ENCODE measurements at places on chromosomes 11 and 22.

- peaks cover 22% of the 10 kb centered on the region for H3K36me3 ChIP-seq
- no peaks in the 10 kb centered on the region for H3K27me3 ChIP-seq
- DNase-seq: no peak
- no peak overlapping the region for H3K4me3 ChIP-seq
- peaks cover 2% of the 10 kb centered on the region for H3K4me1 ChIP-seq
- no peak overlapping the region for H3K27ac ChIP-seq
These were observed 11.5 kb upstream of the NAP1L4 start for GRCh38 chr11:3003396-3004231.

DNA sequence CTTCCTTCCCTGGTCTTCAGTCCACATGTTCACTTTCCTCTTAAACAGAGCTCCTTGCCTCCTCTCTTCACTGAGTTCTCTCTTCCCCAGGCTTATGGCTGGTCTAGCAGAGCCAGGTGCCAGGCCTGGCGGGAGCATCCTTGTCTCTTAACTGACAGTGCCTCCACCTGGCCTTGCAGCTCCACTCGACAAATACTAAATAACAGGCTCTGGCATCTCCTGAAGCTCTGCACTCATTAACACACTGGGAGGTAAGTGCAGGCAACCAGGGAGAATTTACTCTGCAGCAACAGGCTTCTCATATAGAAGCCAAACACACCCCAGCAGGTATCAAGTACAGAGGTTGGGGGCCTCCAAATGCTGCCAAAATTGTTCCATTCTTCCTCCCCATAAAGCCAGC lies 438.1 kb downstream of the SOX6 start:
- no peaks in the 10 kb centered on the region for H3K27me3 ChIP-seq
- H3K4me1 ChIP-seq: no peaks in the 10 kb centered on the region
- no peak for DNase-seq
- no peak overlapping the region for H3K4me3 ChIP-seq
- no peaks in the 10 kb centered on the region for H3K36me3 ChIP-seq

- peak overlapping the region; percentile 85 for H3K27ac ChIP-seq
- H3K27me3 ChIP-seq: no peaks in the 10 kb centered on the region
- peaks cover 10% of the 10 kb centered on the region for H3K4me1 ChIP-seq
These were observed 10.4 kb upstream of the SREBF2 start for GRCh38 chr22:41822317-41823057.

- H3K27ac ChIP-seq: no peak overlapping the region
- DNase-seq: no peak
- peaks cover 17% of the 10 kb centered on the region for H3K36me3 ChIP-seq
These were observed 11.0 kb upstream of the UCP3 start for GRCh38 chr11:74019860-74020259.

DNA sequence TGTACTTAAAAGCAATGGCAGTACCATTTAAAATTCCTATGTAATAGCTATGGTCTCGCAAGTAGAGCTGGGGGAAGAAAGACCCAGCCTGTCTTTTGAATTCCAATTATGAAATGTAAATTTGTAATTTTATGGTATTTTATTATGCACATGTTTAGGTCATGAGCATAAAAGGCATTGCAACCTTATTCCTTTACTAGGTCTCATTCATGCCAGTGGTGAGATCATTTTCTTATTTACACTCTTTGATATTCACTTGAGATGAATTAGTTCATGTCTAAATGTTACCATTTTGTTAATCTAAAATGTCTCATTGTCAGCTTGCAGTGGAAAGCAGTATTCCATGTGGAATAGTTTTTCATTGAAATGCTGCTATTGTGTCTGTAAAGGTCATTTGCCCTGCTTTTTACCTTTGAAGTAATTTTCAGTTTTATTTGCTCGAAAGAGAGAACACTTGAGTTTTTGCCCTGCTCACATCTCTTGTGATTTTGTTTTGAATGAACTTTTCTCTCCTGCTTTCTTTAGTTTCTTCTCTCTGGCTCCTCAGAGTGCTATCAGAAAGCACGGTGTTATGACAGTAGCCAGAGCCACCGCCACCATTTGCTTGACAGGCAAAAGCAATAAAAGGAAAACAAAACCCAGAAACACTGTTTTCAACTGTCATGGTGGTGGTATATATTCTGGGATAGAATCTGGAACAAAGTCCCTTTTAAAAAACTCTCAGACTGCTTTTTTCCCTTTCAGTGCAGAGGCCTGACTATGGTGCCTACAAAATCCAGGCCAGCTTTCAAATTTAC lies 37.2 kb upstream of the RAG2 start:
- DNase-seq: no peak
- H3K4me3 ChIP-seq: no peak overlapping the region

DNA sequence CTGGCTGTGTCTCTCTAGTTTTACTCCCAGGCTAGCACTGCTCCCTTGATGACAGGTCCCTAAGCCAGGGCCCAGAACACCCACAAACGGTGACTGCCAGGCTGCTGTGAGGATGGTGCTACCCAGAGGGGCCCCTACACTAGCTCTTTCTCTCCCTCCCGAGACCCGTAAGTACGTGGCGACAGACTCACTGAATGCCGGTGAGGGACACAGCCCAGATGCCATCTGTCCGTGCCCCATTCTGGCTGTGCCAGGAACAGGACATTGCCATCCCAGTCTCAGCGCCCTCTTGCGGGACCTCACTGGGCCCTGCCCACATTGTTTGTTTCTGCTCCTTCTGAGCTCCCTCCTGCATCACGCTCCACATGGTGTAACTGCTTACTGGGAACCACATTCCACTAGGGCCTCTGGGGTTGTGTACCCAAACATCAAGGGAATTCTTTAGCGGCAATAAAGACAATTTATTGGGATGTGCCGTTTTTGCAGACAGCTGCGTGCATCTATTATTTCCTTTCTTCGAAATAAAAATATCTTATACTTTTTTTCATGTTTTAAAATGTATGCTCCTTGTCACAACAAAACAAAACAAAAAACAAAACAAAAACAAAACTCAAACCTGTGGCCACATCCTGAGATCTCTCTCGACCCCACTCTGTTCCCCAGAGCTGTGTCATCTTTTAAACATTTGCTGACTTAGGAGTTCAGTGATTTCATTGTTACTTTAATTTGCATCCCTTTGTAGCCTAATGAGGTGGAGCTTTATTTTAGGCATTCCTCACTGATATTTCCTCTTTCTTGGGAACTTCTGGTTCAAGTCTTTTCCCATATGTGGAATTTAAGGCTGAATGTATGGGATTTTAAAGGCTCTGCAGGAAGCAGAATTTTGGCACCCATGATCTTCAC lies 4.4 kb upstream of the TPCN2 start:
- no peak overlapping the region for H3K27ac ChIP-seq
- H3K4me3 ChIP-seq: no peak overlapping the region
- H3K27me3 ChIP-seq: peaks cover 3% of the 10 kb centered on the region
- H3K4me1 ChIP-seq: peaks cover 8% of the 10 kb centered on the region
- H3K36me3 ChIP-seq: no peaks in the 10 kb centered on the region

DNA sequence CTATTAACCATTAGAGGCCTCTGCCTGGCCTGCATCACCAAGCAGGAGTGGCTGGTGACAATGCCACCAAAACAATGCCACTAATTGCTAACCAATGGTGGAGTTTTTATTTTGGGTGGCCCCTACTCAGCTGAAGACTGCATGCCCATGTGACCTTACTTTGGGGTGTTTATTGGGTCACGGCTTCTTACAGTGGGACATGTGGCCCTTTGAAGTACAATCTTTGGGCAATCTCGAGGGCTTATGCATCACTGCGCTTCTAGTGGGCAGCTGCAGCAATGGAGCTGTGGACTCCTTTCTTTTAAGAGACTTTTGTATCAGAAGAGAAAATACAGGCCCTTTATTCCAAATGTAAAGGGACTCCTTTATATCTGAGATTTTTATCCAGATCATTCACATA lies 85.7 kb downstream of the IGLL5 start:
- DNase-seq: no peak
- no peaks in the 10 kb centered on the region for H3K36me3 ChIP-seq
- H3K27me3 ChIP-seq: peaks cover 11% of the 10 kb centered on the region
- H3K4me3 ChIP-seq: no peak overlapping the region
- no peak overlapping the region for H3K27ac ChIP-seq

DNA sequence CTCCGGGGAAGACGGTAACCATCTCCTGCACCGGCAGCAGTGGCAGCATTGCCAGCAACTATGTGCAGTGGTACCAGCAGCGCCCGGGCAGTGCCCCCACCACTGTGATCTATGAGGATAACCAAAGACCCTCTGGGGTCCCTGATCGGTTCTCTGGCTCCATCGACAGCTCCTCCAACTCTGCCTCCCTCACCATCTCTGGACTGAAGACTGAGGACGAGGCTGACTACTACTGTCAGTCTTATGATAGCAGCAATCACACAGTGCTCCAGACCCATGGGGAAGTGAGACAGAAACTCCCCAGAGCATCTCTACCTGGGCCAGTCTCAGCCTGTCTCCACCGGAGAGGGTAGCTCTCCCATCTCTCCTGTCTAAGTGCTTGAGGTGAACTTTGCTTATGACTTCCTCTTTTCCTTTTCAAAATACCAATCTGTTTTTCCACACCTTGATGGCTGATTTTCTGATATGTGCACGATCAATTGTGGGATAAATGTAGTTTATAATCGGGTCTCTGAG lies 48.5 kb upstream of the VPREB1 start:
- no peaks in the 10 kb centered on the region for H3K36me3 ChIP-seq
- H3K27ac ChIP-seq: peak overlapping the region; percentile 81
- DNase-seq: peak; percentile 51

DNA sequence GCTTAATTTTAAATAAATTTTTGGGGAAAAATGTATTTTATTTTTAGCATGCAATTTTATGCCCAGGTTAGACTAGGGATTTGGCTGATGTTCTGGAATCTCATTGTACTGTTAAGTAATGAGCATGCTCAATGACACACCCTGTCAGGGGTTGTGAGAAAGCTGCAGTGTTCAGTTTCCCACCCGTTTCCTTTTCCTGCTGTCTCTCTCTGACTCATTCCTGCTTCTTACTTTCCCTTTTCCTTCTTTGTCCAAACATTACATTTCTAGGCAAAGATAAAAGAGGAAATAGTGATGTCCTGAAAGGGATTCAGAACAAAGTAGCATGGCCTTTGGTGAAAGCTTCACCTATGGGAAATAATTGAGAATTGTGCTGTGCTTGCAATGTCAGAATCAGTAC lies 22.7 kb downstream of the OOSP3 start:
- no peaks in the 10 kb centered on the region for H3K4me1 ChIP-seq
- H3K27ac ChIP-seq: no peak overlapping the region

DNA sequence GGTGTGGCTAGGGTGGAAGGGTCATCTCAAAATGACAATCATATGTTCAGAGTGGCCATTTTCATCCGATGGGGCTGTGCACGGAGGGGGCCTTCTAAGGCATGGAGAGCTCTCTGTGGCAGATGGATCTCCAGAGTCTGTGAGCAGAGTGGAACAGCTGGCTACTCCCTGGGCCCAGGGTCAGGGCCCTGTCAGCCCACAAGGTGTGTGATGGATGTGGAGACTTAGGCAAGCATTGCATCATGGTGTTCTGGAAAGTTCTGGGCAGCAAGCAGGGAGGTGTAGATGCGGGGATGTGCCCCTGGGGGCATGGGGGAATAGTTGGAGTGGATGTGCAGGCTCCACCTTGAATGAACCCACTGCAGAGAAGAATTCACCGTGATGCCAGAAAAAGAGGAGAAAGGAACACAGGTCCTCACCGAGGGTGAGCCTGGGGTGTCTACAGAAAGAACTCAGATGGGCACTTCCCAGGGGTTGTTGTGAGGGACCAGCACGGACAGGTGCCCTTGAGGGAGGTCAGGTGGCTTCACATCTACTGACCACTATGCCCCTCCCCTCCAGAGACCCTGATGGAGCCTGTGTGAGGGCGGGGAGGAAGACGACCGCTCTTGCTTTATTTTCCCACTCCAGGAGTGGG lies 51.1 kb downstream of the CHRDL2 start:
- no peak overlapping the region for H3K27ac ChIP-seq
- H3K27me3 ChIP-seq: peaks cover 15% of the 10 kb centered on the region
- H3K36me3 ChIP-seq: no peaks in the 10 kb centered on the region
- no peak for DNase-seq
- no peak overlapping the region for H3K4me3 ChIP-seq

- no peak overlapping the region for H3K4me3 ChIP-seq
- no peaks in the 10 kb centered on the region for H3K36me3 ChIP-seq
- no peaks in the 10 kb centered on the region for H3K4me1 ChIP-seq
- DNase-seq: no peak
These were observed 172.0 kb upstream of the NTM start for GRCh38 chr11:131198161-131199014.

DNA sequence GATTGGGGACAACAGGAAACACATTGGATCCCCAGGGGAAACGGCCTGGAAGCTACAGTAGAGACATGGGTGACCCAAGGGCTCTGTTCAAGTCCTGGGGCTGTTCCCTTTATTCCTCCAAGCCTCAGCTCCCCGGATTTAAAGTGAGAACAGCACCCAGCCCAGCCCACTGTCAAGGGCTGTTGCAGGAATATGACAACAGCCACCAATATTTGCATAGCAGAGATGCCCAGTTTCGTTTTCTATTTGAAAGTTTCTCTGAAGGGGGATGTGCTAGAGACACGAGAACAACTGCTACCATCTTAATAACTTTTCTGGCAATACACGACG lies 81.1 kb upstream of the WNT7B start:
- peak overlapping the region; percentile 60 for H3K4me3 ChIP-seq
- peak overlapping the region; percentile 85 for H3K27ac ChIP-seq
- H3K4me1 ChIP-seq: peaks cover 28% of the 10 kb centered on the region
- DNase-seq: peak; percentile 33
- no peaks in the 10 kb centered on the region for H3K27me3 ChIP-seq

GRCh38 chr11:122101625-122102291 lies 14.3 kb downstream of the BLID start:
- H3K27ac ChIP-seq: no peak overlapping the region
- peaks cover 7% of the 10 kb centered on the region for H3K4me1 ChIP-seq
- H3K4me3 ChIP-seq: no peak overlapping the region
- no peaks in the 10 kb centered on the region for H3K36me3 ChIP-seq

DNA sequence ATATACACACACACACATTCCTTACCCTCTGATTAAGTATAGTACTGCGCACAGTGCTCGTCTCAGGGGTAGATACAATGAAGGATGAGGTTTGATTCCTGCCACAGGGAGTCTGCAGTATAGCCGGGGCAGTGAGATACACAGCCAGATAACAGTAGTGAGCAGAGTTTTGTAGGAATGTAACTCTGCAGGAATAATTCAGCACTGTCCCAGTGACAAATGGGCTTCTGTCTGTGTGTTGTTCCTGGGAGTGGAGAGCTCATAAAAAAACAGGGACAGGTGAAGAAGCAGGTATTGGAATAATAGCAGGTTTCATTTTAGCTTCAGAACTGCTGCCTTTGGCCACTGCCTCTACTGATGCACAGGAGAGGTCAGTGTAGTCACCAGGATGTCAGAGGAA lies 85.3 kb upstream of the OR9Q1 start:
- H3K4me3 ChIP-seq: no peak overlapping the region
- no peaks in the 10 kb centered on the region for H3K36me3 ChIP-seq
- DNase-seq: no peak
- no peak overlapping the region for H3K27ac ChIP-seq

GRCh38 chr11:8354622-8355415 lies 91.1 kb upstream of the LMO1 start:
- H3K27ac ChIP-seq: no peak overlapping the region
- DNase-seq: no peak
- peaks cover 14% of the 10 kb centered on the region for H3K27me3 ChIP-seq
